Common myeloid progenitor, CD34-positive (primary cell): ENCODE measurements at places on chromosomes 2 and 18.

GRCh38 chr18:44731530-44732237, 51.0 kb downstream of the SETBP1 start:
- no peak for DNase-seq

- no peak for DNase-seq
These were observed 268.6 kb downstream of the FIGN start for GRCh38 chr2:163467251-163467630.

GRCh38 chr18:34643989-34644388, 66.1 kb upstream of the DTNA start:
- no peak for DNase-seq

DNA sequence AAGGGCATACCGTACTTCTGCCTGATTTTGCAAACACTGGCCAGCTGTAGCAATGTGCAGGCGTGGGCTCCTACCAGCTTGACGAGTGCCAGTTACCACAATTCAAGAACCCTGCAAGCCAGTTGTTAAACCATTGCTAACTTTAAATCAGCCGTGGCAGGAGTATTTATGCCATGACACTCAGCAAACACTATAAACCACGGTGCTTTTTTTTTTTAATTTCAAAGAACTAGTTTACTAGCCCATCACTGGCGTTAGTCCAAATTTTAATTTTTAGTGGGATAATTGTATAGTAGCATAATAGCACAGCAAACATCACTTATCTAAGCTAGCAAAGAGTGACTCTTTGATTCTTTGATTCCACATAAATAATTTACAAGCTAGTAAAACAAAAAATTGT, 111.1 kb downstream of the COL4A4 start:
- no peak for DNase-seq

DNA sequence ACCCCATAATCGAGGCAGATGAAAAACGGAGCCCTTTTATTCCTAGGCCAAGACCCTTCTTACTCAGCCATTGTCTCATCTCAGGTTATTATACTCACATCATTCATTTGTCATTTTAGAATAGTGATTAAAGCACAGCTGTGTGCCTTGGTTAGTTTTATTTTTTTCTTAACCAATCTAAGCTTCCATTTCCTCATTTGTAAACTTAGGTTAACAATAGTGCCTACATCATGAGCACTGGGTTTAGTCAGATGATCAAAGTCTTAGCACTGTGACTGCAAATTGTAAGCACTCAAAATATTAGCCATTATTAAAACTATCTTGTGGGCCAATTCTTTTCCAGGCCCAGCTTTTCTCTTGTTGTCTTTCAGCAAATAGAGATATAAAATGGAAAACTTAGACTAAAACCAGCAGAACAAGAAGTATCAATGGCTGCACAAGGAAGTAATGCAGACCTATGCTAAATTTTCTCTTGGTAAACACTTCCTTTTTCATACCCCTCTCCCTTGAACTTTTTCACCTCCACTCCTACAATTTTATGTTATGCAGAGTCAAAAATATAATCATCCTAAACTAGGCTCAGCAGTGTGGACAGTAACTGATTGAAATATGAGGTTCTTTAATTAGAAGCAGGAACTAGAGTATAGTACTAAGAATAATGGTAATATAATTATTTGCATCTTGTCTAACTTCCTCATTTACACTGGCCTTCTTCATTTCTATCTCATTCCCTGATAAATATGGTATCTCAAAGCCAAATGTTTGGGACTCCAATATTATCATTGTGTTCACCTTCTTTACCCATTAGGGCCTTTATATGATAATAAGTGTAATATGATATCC, 21.5 kb upstream of the GALNT3 start:
- no peak for DNase-seq

DNA sequence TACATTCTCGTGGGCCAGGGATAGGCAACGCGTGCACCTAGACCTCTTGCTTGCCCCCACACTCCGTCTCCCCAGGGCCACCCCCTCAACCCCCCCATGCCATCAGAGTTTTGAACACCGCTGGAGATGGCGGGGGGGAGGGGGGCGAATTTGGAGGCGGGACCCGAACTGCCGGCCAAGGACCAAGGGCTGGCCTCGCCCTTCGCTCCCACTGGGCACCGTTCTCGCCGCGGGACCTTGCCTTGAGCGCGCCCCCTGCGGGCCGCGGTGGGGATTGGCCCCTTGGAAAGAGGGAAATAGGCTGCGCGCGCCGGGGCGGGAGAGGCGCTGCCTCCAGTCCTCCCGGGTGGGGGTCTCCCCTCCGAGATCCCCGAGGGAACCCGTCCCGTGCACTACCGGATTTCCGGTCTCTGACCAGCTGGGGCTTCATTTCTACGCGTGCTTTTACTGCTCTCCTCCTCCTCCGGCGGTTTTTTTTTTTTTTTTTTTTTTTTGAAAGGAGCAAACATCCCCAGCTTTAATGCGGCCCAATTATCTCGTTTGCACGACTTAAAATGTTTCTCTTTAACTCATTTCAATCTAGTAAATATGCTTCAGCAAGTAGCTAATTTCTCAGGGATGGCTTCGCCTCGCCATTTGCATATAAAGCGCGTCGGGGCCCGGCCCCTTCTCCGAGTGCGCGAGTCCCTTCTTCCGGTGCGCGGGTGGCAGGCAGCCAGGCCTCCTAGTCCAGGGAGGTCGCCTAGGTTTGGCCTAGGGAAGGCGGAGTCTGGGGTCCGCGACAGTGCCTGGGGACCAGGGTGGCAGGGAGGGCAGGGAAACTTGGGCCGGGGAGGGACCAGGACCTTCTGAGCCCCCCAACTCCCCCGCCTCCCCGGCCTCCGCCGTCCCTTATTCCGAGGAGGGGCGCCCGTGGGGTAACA, 10.0 kb upstream of the GBX2 start:
- peak; percentile 55 for DNase-seq

- peak; percentile 80 for DNase-seq
These were observed 188.1 kb downstream of the ZEB2 start for GRCh38 chr2:144331674-144332355.

- DNase-seq = no peak
These were observed 50.6 kb downstream of the ST3GAL5 start for GRCh38 chr2:85838181-85838580.

DNA sequence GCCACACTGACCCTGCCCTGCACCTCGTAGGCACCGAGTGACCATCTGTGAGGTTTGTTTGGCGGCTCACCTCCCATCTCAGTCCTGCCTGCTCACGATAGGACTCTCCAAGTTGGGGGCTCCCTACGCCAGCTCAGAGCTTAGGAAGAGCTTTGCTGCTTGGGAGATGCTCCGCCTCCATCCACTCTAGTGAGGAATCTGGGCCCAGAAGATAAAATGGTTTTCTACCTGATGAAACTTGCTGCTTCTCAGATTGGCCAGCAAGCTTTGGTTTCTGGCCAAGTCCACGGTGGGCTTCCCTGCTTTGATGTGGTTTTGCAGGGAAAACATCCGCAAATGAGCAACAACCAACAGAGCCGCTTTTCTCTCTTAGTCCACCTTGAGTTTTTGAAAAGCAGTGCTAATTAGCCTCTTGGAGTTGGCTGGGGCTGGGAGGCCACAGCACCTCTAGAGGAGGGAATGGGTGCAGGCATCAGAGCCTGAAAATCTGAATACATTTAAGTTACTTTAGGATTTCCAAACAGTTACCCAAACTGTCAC, 42.2 kb downstream of the THNSL2 start:
- no peak for DNase-seq

DNA sequence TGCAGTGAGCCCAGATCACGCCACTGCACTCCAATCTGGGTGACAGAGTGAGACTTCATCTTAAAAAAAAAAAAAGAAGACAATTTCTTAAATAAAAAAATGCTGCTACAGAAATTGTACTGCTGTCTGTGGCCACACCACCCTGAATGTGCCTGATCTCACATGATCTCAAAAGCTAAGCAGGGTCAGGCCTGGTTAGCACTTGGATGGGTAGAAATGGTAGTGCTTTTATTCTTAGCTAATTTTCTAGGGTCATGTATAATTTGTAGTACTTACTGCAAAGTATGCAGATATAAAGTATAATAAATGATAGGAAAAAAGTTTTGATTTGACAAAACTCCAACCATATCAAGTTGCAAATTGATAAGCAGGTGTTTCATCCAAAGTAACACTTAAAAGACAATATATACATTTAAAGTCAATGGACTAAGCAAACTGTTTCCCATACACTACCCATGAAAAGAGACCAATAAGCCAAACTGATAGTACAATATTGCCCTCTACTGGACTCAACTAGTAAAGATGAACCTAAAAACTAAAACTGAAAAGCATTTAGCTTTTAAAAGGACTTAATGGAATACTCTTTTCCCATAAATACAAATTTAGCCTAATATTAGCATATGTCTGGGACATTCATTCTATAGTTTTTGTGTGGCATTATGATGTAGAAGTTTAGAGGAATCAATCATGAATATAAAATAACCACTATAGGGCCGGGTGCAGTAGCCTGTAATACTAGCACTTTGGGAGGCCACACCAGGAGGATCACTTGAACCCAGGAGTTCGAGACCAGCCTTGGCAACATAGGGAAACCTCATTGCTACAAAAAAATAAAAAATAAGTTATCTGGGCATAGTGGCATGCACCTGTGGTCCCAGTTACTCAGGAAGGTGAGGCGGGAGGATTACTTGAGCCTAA, 18.6 kb upstream of the PEX13 start:
- peak; percentile 69 for DNase-seq

DNA sequence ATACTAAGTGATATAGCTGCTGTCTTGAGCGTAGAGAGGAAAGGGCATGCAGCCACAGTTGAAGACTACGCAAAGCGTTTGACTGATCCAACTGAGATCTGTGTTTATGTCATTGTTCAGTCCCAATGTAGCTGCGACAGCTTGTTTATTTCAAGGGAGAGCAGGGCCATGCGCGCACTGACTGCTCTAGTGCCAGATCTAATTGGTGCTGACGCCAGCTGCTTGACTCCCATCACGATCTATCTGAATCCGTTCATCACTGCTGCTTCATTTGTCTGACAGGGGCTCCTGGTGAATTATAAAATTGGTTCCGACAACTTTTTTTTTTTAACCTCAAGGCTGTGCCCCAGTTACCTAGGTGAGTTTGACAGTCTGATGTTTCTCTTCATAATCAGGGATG, 75.7 kb downstream of the CHST9 start:
- no peak for DNase-seq

DNA sequence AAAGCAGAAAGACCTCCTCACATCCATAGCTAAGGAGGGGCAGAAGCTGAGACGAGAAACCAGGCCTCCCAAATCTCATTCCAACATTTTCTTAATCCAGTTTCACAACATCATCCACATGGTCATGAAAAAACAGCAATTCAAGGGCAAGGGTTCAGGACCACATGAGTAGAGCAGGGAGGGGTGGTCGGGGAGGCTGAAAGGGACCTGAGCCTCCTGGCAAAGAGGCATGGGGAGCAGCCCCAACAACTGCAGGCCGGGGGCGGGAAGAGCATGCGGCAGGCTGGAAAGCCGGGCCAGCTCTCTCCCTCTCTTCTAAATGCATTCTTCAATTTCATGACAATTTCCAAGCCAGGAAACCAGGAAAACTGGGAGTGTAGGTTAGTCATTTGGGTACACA, 76.7 kb downstream of the DNMT3A start:
- DNase-seq = no peak

DNA sequence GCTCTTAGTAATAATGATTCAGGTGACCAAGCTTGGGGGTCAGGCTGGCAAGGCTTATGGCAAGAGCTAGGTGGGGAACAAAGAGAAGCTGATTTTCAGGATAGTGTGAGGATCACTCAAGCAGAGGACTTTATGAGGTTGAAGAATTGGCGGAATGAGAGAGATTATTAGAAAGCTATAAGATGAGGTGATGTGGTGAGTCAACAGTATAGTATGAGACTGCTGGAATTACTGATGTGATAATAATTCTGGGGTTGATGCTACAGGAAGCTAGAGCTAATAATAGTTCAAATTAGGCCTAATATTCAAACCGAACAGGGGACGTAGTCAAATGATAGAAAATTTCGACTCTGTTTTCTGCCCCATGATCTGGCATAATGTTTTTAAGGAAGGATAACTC, 2115.3 kb upstream of the PIK3C3 start:
- DNase-seq = no peak

- DNase-seq = no peak
These were observed 547.2 kb upstream of the TMEFF2 start for GRCh38 chr2:192741889-192742288.

DNA sequence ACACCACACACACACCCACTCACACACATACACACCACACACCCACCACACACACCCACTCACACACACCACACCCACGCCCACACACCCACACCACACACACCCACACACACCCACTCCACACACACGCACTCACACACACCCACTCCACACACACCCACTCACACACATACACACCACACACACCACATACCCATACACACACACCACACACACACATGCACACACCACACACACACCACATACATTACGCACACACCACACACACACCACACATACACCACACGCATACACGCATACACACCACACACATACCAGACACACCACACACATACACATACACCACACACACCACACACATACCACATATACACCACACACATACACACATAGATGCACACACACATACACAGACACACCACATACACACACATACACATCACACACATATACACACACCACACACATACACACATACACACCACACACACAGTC, 37.9 kb downstream of the MCFD2 start:
- DNase-seq = no peak

- peak; percentile 68 for DNase-seq
These were observed 14.9 kb upstream of the ECEL1 start for GRCh38 chr2:232502511-232502910.

DNA sequence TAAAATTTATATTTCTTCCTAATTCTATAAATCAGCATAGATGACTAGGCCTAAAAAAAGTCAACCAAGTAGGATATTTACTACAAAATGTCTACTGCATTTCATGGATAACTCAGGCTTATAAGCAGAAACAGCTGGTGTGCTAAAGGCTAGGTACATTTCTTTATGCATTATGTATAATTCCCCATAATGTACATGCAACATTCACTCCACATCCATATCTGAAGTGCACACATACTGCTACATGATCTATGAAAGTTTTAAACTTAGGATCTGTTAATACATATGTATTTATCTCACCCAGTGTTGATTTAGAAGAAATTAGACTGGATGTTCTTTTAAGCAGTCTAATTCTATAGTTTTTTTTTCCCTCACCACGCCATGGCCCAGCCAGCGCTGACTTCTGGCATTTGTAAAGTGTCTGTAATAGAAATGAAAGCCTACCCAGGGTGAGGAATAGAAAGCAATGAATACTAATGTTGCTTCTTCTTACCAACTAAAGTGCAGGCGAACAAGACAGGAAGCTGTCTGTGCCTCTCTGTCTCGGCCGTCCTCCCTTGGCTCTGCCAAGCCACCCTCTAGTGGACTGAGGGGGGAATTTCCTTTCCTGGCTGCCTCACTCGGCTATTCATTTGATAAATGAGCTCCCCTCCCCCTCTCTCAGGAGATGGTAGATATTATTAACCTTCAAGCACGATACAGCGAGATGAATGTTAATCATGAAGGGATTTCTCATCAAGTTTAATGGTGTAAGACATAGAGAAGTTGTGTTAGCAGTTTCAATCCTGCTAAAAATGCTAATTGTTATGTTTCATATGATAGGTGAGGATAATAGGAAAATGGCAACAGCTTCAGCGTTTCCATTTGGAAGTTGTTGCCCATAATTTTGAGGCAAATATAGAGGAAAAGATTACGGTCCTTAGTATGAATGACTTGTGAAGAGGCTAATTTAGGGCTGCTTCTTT, 384.5 kb downstream of the MTX2 start:
- peak; percentile 74 for DNase-seq

- no peak for DNase-seq
These were observed 21.9 kb downstream of the DYNC1I2 start for GRCh38 chr2:171709011-171709685.

- DNase-seq = no peak
These were observed 1012.8 kb upstream of the GYPC start for GRCh38 chr2:125643128-125643527.

- no peak for DNase-seq
These were observed 90.4 kb upstream of the EML6 start for GRCh38 chr2:54632733-54633692.
